Umbilical cord (tissue), 2 donors: ENCODE measurements at places on chromosomes 11 and 22. TPM values are rescaled to one million over a fixed set of nuclear protein-coding genes. Genes with fewer than 3 reads are reported as not detected.

- no peak for DNase-seq
Measured at GRCh38 chr11:73273222-73273895, 1.2 kb downstream of the P2RY6 start.

Gene PHETA2
- total RNA-seq, result 15.4 TPM

- DNase-seq, result peak; percentile 93
Measured at GRCh38 chr11:115778928-115779650, 274.9 kb upstream of the CADM1 start.

Gene VSIG10L2
- 0.24 TPM for total RNA-seq

- DNase-seq, result no peak
Measured at GRCh38 chr11:19437760-19438159, 197.0 kb upstream of the E2F8 start.

Gene TMEM135
- 14.7 TPM for total RNA-seq

Gene C22orf42
- 0.96 TPM for total RNA-seq

Gene LMF2
- 34.2 TPM for total RNA-seq

DNA sequence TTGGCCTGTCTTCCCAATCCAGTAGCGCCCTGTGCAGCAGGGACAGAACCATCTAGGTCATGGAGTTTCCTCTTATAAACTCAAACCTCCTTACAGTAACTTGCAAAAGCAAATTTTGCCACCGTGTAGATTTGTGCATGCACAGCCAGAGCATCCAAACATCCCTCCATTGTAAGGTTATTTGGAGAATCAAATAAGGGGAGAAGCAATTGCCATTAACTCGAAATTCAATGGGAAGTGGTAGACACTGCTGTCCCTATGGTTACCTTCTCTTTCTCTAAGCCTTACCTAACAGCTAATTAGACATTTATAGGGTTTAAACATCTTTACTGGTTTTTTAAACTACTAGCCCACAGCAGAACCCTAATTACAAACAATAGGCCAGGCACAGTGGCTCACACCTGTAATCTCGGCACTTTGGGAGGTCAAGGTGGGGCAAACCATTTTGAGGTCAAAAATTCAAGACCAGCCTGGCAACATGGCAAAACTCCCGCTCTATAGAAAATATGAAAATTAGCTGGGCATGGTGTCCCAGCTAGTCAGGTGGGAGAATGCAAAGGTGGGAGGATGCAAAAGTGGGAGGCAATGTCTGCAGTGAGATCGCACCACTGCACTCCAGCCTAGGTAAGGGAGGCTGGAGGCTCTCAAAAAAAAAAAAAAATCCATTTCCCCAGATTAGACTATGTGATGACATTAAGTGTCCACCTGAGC, 6.6 kb downstream of the HSPA8 start:
- no peak for DNase-seq

Gene DGKZ
- 20.7 TPM for total RNA-seq

DNA sequence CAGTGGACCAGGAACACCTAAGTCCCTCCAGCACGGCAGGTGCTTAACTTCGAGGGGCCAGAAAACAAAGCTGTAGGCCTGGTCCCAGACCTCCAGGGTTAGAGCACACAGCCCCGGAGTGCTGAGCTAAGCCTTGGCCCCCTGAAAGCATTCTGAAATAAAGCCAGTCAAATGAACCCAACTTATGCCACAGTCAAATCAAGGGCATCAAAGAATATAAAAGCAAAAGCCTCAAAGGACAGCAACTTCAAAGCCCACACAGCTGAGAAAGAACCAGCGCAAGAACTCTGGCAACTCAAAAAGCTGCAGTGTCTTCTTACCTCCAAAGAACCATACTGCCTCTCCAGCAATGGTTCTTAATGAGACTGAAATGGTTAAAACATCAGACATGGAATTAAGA, 39.1 kb downstream of the TMEM123 start:
- DNase-seq, result no peak

DNA sequence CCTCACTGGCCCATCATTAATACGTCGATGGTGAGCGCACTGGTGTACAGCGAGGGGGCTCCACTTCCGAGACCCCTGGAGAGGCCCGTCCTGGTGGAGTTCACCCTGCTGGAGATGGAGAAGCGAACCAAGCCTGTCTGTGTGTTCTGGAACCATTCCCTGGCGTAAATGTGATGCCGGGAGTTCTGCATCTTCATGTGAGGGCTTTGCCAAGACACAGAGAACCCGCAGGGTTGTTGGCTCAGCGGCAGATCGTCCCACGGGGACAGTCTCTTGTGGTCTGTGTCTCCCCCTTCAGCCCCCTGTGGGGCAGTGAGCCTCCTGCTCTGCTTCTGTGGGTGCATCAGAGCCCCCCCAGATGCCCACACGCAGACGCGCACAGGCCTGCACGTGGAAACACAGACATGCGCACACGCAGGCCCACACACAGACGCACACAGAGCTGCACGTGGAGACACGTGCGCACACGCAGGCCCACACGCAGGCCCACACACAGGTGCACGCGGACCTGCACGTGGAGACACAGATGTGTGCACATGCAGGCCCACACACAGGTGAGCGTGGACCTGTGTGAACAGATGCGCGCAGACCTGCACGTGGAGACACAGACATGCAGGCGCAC, 55.8 kb upstream of the PRODH start:
- no peak for DNase-seq

GRCh38 chr11:110509472-110509871, 79.7 kb downstream of the FDX1 start:
- no peak for DNase-seq

DNA sequence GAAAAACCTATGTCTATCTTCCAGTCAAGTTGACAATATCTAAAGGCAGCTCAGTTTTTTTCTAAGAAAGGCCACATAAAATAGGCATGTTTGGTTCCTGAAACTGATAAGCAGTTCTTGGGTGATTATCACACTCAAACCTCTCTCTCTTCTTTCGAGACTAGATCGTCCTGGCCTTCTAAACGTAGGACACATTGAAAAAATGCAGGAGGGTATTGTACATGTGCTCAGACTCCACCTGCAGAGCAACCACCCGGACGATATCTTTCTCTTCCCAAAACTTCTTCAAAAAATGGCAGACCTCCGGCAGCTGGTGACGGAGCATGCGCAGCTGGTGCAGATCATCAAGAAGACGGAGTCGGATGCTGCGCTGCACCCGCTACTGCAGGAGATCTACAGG, 15.1 kb downstream of the CDPF1 start:
- no peak for DNase-seq

DNA sequence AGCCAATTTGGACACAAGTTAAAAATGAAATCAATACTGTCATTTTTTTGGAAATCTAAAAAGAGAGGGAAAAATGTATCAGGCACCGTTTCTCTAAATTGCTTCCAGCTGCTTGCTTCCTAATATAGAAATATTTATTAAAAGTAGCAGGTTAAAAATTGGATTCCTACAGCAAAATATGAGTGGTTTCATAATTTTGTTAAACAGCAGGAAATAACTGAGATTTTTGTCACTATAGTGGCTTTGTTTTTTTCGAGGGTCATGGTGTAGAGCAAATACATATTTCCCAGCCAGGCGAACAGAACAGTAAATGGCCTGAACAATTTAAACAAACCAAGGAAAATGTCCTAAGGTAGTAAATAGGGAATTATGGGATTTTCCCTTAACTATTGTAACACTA, 159.7 kb downstream of the DDX10 start:
- DNase-seq, result no peak

DNA sequence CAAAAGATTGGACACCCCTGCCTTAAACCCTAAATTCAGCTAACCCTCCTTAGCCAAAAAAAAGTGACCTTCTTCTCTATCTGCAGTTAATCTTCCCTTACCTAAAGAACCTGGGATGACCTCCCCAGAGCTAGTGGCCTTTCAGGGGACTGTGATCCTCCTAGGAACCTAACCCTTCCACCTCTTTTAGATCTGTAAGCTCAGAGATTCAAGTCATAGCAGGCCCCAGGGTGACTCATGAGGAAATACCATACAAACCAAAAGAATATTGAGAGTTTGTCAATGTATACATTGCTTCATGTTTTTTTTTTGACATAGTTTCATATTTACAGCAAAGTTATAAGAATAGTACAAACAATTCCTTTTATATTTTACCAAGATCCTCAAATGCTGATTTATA, 38.3 kb upstream of the CXCR5 start:
- no peak for DNase-seq

- peak; percentile 42 for DNase-seq
Measured at GRCh38 chr11:86476109-86476861, 101.6 kb downstream of the CCDC81 start.

- no peak for DNase-seq
Measured at GRCh38 chr22:25142102-25142501, 57.6 kb upstream of the CRYBB3 start.

Gene GRAP2
- 4.3 TPM for total RNA-seq

DNA sequence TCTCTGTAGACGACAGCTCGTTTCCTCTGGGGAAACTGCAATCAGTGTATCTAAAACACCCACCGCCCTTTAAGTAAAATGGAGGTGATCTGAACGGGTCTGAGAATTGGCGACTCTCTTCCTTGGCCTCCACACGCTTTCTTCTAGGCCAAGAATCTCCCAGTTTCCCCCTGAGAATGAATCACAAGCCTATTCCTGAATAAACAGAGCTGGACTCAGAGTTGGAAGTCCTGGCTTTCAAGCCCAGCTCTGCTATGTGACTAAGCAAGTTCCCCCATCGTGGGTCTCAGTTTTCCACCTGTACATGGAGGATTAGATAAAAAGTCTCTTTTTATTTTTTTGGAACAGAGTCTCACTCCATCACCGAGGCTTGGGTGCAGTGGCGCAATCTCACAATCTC, 200.4 kb downstream of the MN1 start:
- DNase-seq, result no peak

GRCh38 chr22:20852503-20852902, 6.1 kb downstream of the PI4KA start:
- DNase-seq, result no peak

GRCh38 chr11:85171648-85172257, 455.4 kb downstream of the DLG2 start:
- no peak for DNase-seq

DNA sequence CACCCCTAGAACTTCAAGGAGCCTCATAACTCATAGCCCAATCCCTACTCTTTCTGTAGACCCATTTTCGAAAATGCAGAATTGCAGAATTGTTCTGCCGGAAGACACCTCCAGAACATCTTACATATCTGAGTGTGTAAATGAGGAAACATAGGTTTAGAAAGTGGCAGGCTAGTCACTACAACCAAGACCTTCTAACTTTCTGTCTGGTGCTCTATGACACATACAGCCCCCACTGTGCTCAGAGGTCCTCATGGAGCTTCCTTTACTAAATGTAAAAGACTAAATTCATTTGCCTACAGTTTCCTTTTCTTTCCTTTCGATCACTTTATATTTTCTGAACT, 132.1 kb upstream of the DDI1 start:
- no peak for DNase-seq

Gene SCUBE2
- total RNA-seq, result 79.4 TPM

DNA sequence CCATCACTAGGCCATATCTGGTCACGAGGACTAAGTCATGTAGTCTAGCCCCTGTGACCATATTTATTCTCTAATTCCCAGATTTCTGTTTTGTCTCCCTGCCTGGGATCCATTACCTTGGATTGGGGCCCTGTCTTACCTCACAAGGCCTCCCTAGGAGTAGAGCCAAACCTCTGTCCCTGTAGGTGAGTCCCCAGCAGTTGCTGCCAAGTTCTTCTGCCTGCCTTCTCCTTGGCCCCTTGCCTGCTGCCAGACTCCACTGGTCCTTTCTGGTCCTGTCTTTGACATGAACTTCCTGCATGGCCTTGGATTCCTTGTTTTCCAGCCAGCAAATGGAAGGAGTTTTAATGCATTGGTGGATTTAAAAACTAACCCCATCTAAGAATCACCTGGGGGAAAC, 35.6 kb upstream of the CADM1 start:
- DNase-seq, result no peak

- no peak for DNase-seq
Measured at GRCh38 chr11:10925149-10925926, 67.5 kb upstream of the ZBED5 start.

DNA sequence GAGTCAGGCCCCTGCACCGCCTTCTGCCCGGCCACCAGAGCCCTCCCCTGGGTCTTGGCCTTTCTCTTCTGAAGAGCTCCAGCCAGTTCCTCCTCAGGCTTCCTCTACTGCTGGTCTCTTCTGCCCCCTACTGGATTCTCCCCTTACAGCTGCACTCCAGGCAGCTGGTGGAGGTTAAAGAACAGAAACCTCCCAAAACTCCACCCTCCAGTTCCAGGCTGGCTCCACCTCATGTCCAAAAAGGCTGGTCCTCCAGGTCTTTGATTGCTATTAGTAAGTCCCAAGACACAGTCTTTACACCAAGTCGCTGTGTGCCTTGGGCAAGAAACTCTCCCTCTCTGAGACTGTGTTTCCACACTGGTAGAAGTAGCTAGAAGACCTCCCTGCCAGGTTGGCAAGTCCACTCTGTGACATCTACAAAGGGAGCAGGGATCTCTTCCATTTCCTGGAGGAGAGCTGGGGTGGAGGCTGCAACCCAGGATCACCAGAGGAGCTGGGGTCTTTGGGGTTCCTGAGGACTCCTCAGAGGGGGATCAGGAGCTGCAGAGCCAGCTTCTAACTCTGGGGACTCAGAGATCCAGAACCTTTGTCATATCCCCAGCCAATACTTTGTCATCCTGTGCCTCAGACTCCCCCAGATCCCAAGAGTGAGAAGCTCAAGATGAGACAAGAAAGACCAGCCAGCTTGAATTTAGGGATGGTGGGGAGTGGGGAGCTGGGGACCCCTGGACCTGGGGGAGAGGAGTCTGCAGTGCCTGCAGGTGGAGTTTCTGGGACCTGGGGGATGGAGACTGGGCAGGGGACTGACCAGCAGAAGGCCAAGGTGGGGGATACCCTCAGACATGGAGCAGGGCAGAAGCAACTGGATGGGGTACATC, 3.4 kb upstream of the IGLL5 start:
- peak; percentile 55 for DNase-seq

- no peak for DNase-seq
Measured at GRCh38 chr22:23570681-23571080, 9.4 kb downstream of the IGLL1 start.

DNA sequence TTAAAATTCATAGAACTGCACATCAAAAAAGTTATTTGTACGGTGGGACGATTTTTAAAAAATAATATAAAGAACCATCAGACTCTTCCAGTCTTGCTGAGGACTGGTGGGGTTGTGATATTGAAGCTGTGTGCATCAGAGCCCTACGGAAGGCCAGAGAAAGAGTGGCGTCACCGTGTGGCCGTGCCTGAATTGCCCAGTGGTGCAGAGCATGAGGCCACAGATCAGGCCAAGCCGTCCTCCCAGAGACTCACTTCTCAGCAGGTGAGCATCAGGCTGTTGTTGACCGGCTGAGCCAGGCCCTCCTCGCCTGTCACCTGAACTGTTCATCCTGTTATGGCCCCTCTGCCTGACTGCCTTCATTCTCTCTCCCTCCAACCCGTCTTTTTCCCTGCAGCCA, 1013.9 kb downstream of the TBC1D22A start:
- no peak for DNase-seq

Gene LRRC10B
- not detected for total RNA-seq

Gene PRR33
- total RNA-seq, result not detected

Gene RBFOX2
- total RNA-seq, result 203 TPM

Gene HEPHL1
- 0.96 TPM for total RNA-seq

Gene ACR
- not detected for total RNA-seq
